ENCODE measurements at places on chromosomes 2 and 18. TPM values are rescaled to one million over a fixed set of nuclear protein-coding genes. Genes with fewer than 3 reads are reported as not detected.

- DNase-seq = no peak
These were observed 985.8 kb upstream of the NRXN1 start for GRCh38 chr2:52017646-52018235.

DNA sequence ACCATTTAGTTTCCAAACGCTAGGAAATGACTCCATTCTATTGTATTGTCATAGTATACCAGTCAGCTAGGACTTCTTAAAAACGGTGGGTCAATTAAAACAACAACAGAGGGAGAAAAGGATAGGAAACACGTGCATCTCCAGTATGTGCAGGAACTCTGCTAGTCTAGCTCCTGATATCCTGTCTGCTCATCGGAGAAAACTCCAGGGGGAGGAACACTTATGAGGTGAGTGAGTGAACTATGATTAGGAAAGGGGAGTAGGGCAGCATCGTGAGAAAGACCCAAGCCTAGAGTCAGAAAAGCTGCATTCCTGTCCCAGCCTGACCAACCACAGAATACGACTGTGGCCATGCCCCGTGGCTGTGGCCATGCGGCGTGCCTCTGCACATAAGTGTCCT, 34.2 kb downstream of the DTNB start:
- no peak for DNase-seq

- DNase-seq = no peak
These were observed 1305.0 kb downstream of the CNTNAP5 start for GRCh38 chr2:125330133-125330532.

DNA sequence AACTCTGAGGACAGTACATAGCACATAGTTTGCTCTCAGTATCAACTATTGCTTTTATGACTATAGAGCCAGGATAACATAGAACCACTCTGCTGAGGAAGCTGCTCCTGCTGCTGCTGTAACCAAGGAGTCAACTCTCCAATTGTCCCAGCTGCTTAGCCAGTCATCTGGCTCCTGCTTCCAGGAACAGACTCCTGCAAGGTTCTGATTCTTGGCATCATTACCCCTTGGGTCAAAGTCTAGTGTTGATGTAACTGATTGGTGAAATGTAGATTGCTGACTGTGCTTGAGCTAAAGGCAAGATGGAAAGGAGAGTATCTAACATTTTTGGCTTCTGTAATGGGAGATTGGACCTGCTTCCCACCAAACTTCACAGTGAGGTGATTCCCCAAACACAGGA, 261.9 kb upstream of the FSHR start:
- no peak for DNase-seq

GRCh38 chr2:54468673-54469072, 12.5 kb downstream of the SPTBN1 start:
- DNase-seq = no peak

DNA sequence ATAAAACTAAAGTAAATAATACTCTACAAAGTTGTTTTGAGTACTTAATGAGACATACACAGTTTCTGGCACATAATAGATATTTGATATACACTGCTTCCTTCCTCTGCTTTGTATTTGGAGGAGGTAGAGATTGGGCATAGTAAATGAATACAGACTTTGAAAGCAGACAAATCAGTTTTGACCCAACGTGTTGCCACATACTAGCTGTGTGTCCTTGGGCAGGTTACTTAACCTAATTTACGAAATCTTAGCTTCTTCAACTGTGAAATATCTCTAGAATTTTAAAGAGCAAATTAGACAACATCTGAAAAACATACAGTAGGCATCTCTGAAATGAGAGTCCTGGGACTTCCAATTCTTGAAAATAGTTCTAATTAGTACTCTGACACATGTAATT, 425.4 kb downstream of the TGIF1 start:
- DNase-seq = no peak

HRH4 gene
- 0.23 TPM for total RNA-seq

HOXD1 gene
- total RNA-seq = 0.12 TPM

All from natural killer cell (primary cell).